ENCODE measurements at places on chromosomes 2 and 18.

GRCh38 chr2:26086155-26086637 lies 52.3 kb downstream of the RAB10 start:
- no peak for DNase-seq

DNA sequence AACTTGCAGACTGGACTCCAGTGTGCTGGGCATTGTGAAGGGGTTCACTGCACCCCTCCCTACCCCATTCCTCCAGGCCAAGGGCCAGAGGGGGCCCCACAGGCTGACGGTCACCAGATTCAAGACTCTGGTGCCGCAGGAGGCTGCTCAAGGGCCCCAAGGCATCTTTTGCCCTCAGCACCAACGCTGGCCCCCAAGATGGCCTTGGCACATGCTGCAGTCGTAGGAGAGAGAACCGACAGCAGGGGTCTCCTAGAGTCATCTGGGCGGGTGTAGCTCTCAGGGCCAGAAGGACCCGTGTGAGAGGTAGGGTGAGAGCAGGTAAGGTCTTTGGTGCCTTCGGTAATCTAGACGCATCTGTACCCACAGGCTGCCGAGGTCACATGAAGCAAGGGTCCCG lies 18.7 kb upstream of the ODC1 start:
- DNase-seq = no peak

GRCh38 chr2:205776139-205776538 lies 93.8 kb downstream of the NRP2 start:
- DNase-seq = peak; percentile 68

DNA sequence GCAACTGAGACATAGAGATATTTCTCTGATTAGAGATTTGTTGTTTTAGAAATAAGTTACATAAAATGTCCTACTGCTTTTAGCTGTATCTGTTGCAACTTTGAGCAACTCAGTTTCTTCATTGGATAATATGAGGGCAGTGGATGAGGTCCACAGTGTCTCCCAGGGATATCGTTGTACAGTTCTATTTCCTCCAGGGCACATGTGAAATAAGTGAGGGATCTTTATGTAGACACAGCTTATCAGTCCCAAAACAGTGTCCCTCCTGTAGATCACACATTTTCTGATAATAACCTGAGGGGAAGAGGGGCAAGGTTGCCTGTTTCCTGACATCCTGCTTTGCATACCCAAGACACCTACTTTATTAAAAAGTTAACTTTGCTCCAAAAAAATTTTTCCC lies 1231.2 kb upstream of the ZEB2 start:
- no peak for DNase-seq

GRCh38 chr18:48297139-48297538 lies 112.0 kb downstream of the ZBTB7C start:
- DNase-seq = no peak

GRCh38 chr2:104432991-104433390 lies 420.9 kb upstream of the POU3F3 start:
- DNase-seq = no peak

GRCh38 chr2:151682459-151683003 lies 51.7 kb downstream of the NEB start:
- no peak for DNase-seq

GRCh38 chr2:128560718-128561117 lies 242.1 kb upstream of the HS6ST1 start:
- DNase-seq = no peak

- DNase-seq = peak; percentile 9
Observed at GRCh38 chr2:50018921-50019320, 864.6 kb upstream of the FSHR start.

DNA sequence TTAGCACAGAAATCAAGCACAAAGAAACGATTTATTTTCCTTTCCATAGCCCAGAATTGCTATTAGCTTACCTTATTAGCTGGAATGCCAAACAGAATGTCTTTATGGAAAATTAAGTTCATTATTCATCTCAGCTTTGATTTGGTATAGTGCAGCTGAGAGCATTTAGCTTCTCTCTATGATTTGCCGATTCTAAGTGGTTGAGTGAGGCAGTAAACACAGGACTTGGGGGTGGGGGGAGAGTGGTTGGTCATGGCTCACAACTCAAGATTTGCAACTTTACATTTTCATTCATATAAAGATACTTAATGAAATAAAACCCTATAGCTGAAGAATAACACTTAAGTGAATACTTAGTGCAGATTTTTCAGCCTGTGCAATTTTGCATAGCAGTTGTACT lies 395.2 kb downstream of the TGIF1 start:
- DNase-seq = no peak

- no peak for DNase-seq
Observed at GRCh38 chr18:1017227-1018058, 112.8 kb downstream of the ADCYAP1 start.

DNA sequence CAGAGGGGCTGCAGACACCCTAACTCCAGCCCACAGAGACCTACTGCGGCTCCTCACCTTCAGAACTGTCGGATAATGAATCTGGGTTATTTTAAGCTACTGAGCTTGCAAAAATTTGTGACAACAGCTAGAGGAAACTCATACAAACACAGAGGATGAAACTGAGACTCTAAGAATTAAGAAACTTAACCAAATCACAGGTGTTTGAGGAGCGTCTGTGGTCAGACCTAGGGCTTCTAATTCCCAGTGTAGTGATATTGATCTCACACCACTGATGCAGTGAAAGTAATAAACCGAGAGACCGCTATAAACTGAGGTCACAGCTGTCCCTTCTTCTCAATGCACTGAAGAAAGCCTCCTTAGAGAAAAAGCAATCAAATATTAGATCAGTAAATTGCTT lies 110.1 kb downstream of the RGPD3 start:
- no peak for DNase-seq

DNA sequence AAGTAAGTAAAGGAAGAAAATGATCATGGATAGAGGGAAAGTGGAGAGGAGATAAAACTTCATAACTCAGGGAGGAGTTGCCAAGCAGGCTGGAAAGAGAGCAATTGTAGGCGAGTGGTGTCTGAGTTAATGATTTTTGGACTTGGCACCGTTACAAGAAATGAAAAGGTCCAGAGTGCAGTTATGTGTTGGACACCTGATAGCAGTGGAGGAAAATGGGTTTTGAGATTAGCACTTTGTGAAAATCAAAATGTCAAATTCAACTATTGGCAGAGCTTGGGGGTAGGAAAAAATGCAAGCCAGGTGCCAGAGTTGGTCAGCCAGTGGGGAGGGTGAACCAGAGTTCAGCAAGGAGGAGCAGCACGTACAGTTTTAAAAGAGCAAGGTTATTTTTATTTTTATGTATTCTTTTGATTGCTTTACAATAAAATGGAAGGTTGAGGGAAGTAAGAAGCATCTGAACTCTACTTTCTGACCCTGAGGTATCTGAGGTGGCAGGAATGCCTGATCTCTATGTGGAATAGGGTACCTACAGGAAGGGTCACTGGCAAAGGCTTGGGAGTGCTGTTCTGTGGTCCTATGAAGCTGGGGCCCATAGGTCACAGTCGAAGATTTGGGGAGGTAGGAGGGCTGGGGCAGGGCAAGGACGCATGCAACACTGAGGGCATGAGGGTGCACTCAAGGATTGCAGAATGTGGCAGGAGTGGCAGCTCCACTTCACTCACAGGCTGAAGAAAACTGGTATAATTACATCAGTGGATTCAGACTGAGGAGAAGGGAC lies 127.5 kb downstream of the CD8B2 start:
- no peak for DNase-seq

GRCh38 chr2:120525056-120526046 lies 179.4 kb downstream of the INHBB start:
- DNase-seq = no peak

GRCh38 chr18:24735624-24736231 lies 275.3 kb downstream of the HRH4 start:
- no peak for DNase-seq

- no peak for DNase-seq
Observed at GRCh38 chr2:215617060-215617824, 181.4 kb upstream of the FN1 start.

- DNase-seq = no peak
Observed at GRCh38 chr2:215218587-215219577, 80.5 kb upstream of the ABCA12 start.

- DNase-seq = no peak
Observed at GRCh38 chr18:33612632-33613031, 34.6 kb downstream of the ASXL3 start.

GRCh38 chr2:54757500-54757899 lies 34.0 kb downstream of the EML6 start:
- DNase-seq = peak; percentile 35

DNA sequence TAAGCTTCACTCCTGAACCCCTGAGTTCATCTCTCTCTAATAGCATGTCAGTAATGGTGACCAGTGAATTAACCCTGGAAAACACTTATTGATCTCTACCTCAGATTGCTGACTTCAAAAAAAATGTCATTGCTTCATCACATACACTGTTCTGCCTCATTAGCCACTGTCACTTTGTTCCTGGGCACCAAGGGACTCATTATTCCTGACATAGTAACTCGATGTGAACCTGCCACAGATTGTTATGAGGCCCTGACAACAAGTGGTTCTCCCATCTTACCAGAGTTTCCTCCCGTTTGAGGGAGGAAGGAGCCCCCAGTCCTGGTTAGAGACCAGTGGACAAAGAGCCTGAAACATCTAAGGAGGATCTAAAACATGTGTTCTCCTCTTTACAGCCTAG lies 403.3 kb upstream of the SMIM21 start:
- DNase-seq = no peak

- DNase-seq = no peak
Observed at GRCh38 chr2:240024766-240025165, 376 bp downstream of the NDUFA10 start.

GRCh38 chr2:147382322-147382948 lies 462.4 kb upstream of the ACVR2A start:
- no peak for DNase-seq

GRCh38 chr18:58525928-58526424 lies 102.9 kb downstream of the ALPK2 start:
- DNase-seq = no peak

- DNase-seq = no peak
Observed at GRCh38 chr2:240672701-240673190, 9.9 kb downstream of the AQP12B start.

GRCh38 chr2:119536211-119536610 lies 8.0 kb upstream of the CFAP221 start:
- DNase-seq = no peak

DNA sequence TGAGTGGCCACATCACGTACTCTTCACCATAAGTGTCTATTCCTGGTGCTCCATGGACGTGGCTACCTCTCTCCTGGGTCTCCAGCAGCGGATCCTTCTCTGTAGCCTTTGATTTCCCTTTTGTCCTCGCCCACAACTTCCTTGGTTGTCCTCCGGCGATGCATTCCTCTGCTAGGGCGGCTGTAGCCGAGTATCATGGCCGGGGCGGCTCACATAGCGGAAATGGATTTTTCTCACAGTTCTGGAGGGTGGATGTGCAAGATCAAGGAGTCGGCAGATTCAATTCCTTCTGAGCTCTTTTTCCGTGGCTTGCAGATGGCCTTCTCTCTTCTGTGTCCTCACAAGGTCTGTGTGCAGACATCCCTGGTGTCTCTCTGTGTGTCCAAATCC lies 35.7 kb downstream of the ACKR3 start:
- DNase-seq = no peak

DNA sequence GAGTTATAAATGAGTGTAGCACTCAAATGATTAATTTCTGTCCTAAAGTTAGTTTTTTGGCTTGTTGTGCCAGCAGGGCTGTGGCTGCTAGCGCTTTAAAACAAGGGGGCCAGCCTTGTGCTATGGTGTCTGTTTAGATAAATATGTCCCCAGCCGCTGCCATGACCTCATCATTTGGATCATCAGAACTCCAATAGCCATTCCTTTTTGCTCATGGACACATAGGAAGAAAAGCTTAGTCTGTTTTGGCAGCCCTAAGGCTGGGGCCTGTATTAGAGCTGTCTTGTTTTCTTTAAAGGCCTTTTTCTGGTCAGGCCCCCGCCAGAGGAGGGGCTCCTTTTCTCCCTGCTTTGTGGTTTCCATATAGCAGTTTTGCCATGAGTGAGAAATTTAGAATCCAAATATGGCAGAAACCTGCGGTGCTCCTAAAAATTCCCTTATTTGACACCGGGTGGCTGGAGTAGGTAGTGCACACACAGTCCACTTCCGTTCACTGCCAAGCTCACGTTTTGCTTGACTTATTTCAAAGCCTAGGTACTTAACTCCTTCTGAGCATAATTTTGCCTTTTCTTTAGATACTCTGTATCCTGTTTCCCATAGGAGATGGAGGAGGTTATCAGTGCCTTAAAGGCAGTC lies 60.4 kb upstream of the SLC35G4 start:
- no peak for DNase-seq

- no peak for DNase-seq
Observed at GRCh38 chr2:84077496-84077895, 381.6 kb downstream of the SUCLG1 start.

DNA sequence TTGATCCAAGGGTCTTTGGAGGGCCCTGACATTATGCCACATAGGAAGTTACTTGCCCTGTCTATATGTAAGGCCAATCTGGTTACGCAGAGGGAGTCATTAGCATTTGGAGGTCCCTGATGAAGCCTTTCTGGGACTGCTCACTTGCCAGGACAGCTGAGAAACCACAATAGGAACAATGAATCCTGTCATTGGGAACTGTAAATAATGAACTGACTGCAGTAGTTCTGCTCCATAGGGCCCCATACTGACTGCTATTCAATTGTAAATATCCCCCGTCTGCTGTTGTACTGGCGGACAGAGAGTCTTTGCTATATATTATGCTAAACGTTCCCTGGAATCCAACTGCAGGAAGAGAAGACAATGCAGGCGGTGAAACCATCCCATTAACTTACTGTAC lies 149.4 kb upstream of the DCC start:
- no peak for DNase-seq

DNA sequence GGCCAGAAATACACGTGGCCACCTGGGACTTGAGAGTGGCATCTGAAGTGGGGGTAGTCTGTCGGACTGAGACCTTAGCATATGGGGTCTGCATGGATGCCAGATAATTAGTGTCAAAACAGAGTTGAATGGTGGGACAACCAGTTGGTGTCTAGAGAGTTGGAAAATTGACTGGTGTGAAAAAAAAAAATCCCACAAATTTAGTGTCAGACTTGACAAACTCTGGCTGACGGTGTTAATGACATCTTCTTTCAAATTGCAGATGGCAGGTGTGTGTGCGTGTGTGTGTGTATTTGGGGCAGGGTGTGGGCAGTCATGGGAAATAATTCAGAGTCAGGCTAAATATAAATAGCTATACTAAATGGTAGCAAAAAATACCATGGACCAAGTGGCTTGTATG lies 365.4 kb upstream of the RGPD4 start:
- DNase-seq = no peak
